ENCODE measurements at places on chromosomes 5 and 9. TPM values are rescaled to one million over a fixed set of nuclear protein-coding genes. Genes with fewer than 3 reads are reported as not detected.

DNA sequence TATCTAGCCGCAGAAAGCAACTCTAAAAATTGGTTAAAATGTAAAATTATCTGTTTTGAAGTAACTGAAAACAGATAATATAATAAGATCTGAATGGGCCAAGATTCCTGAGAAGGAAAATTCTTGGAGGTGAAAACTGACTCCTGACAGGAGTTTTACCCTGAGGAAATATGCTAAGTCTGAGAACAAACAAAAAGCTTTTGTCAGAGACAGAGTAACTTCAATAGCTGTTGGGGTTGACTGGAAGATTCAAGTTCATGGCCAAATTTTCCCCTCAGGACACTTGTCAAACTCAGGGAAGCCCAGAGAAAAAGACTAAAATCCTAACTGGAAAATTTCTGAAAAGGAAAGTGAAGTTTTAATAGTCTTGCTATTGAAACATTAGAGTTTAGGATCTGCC, 5.7 kb downstream of the PCDHB4 start:
- DNase-seq: no peak

Gene KIAA0825
- 2.8 TPM for total RNA-seq

Gene HMCN2
- total RNA-seq: 0.05 TPM

DNA sequence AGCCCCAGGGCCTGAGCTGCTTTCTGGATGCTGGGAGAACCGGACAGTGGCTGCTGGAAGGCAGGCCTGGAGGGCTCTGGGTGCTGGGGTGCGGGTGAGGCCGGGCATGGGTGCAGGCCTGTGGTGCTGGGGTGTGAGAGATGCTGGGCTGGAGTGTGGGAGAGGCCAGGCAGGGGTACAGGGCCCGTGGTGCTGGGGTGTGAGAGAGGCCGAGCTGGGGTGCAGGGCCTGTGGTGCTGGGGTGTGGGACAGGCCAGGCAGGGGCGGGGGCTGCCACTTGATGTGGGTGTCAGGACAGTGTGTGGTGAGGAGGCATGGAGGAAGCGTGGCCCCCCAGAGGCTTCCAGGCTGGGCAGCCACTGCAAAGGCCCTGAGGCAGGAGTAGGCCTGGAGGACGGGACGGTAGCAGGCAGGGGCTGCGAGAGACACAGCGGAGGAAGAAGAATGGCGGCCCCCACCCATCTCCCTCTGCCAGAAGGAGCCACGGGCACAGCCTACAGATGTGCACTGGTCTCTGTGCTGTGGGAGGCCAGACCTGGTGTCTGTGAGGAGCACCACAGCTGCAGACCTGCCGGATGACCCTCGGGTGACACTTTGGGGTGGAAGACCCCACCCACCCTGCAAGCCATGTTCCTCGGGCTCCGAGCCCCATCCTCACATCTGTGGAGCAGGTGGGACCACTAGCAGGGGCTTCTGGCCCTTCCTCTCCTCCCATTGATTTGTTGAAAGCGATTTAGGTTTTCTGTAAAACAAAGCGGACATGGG, 9.3 kb downstream of the NKD2 start:
- no peak for DNase-seq

- DNase-seq: no peak
These were observed 408.9 kb upstream of the RGMB start for GRCh38 chr5:98364549-98364948.

DNA sequence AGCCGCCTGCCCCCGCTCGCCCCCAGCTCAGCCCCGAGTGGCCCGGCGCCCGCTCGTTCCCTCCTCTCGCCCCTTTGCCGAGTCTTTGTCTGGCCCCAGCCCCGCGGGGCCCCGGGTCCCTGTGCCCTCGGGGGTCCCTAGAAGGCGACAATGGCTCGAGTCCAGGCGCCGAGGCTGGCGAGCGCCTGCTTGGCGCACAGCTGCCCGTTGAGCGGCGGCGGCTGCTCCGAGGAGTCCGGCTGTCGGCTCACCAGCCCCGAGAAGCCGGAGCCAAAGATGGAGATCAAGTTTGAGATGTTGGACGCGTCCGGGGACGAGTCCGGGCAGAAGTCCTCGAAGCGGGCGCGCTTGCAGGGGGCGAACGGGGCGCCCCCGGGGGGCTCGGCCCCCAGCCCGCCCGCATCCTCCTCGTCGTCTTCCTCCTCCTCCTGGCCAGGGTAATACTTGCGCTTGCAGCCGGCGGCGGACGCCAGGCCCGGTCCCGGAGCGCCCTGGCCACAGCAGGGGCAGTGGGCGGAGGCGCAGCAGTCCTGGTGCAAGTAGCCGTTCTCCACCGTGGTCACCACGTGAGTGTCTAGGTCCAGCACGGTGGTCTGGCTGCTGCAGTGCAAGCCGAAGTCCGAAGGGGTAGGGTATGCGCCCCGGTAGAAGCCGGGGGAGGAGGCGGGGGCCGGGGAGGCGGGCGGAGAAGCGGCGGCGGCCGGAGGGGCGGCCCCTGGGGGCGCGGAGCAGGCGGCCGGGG, 1.2 kb downstream of the IER5L start:
- DNase-seq: no peak
